ENCODE measurements at places on chromosomes 6 and 20.

DNA sequence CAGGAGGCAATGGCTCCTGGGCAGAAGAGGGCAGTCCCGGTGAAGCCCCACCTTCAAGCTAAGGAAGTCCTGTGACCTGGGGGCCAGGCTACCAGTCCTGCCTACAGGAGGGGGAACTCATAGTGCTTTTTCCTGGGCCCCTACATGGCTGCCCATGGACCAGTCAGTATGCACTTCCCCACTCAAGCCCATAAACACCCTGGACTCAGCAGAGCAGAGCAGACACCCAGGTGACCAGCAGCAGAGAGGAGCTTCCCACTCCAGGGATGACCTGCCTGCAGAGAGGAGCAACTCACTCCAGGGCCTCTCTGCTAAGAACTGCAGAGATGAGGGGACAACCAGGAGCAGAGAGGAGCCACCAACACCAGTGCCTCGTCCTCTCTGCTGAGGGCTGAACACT, 14.3 kb upstream of the ABCC10 start:
- no peak for DNase-seq

GRCh38 chr6:5744497-5744896, 262.2 kb downstream of the NRN1 start:
- DNase-seq = no peak

GRCh38 chr6:139940741-139941729, 566.6 kb upstream of the CITED2 start:
- no peak for DNase-seq

DNA sequence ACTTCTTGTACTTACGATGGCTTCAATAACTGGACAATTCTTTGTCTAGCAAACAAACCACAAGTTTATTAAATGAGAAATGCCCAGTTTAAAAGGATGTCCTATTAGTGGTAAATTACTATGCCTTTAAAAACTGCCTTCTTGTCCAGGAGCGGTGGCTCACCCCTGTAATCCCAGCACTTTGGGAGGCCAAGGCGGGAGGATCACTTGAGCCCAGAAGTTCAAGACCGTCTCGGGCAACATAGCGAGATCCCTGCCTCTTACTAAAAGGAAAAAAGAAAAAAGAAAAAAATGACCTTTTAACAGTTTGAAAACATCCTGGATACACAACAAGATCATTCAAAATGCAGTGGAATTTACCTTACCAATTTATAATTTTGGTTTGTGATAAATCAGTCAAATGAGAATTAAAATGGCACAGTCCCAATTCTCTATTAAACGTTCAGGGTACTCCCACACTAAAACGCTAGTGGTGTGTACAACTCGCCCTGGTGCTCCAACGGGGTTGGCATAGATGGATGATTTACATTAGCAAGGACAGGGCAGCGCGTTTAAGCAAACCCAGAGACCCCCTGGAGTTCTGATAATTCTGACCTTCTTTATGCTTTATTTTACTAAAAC, 2.3 kb downstream of the ZBTB2 start:
- no peak for DNase-seq

Data from AG04449 (cell line).